NCI-H524 treated with DMSO at 0.1 percent for 48 hours (cell line): ENCODE measurements at places on chromosomes 2 and 18.
A peak's percentile ranks its signal among the peaks of the same experiment; 100 is the strongest.

DNA sequence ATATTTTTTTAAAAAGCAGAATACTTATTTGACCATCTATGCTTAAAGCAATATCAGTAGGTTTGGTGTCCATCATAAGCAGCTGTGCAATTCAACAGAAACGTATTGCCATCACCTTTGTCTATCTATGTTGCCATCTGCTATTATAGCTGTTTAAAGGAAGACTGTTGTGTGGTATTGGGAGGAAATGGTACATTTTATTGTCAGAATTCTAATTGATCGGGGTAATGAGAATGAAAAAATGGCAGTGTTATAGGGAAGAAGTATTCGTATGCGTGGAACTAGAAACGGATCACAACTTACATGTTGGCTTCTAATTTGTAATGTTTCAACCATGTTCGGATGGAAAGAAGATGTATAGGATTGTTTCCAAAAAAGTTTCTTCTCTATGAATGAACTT is 90.3 kb upstream of the RANBP2 start:
- DNase-seq, result no peak

DNA sequence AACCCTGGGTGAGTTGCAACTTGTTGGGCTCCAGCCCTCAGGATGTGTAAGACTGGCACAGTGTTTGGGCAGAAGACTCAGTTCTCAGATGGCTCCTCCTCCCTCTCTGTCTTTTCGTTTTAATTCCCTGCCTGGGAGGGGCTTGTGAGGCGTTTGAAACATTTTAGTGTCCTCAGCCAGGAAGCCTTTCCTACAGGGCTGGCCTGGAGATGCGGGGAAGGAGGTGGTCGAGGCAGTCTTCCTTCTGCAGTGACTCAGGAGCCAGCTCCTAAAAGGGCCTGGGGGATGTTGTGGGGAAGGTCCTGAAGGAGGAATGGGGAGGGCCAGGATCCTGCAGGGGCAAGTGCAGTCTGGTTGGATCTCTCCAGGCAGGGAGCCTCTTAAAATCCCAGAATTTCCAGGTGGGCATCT is 22.1 kb upstream of the IGFBP5 start:
- no peak for DNase-seq

GRCh38 chr2:159882130-159882745 is 84.2 kb upstream of the CD302 start:
- peak; percentile 52 for DNase-seq

- DNase-seq, result no peak
Measured at GRCh38 chr2:202950592-202950991, 38.5 kb downstream of the CARF start.

DNA sequence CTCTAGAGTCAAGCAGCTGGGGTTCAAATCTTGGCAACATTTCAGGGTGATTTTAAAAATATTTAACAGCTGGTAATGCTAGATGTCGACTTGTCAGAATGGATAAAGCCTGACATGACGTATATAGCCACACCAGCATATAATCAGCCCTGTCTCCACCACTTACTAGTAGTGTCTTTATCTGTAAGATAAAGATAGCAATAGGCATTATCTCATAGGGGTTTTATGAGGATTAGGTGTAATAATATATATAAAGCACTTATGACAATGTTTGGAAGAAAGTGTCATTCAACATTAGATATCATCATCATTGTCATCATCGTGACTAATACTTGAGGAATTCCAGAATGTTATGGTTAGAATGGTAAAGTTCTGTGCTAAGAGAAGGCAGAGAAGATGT is 369.0 kb upstream of the CWC22 start:
- no peak for DNase-seq

DNA sequence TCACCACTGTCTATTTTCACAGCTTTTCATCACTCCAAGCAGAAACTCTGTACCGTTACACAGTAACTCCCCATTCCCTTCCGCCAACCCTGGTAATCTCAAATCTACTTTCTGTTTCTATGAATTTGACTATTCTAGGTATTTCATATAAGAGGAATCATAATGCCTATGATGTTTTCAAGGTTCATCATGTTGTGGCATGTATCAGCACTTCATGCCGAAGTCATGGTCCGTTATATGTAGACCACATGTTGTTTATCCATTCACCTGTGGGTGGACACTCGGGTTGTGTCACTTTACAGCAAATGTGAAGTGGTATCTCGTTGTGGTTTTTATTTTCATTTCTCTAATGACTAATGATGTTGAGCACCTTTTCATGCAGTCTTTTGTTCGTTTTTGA is 21.6 kb downstream of the CPSF3 start:
- DNase-seq, result no peak

DNA sequence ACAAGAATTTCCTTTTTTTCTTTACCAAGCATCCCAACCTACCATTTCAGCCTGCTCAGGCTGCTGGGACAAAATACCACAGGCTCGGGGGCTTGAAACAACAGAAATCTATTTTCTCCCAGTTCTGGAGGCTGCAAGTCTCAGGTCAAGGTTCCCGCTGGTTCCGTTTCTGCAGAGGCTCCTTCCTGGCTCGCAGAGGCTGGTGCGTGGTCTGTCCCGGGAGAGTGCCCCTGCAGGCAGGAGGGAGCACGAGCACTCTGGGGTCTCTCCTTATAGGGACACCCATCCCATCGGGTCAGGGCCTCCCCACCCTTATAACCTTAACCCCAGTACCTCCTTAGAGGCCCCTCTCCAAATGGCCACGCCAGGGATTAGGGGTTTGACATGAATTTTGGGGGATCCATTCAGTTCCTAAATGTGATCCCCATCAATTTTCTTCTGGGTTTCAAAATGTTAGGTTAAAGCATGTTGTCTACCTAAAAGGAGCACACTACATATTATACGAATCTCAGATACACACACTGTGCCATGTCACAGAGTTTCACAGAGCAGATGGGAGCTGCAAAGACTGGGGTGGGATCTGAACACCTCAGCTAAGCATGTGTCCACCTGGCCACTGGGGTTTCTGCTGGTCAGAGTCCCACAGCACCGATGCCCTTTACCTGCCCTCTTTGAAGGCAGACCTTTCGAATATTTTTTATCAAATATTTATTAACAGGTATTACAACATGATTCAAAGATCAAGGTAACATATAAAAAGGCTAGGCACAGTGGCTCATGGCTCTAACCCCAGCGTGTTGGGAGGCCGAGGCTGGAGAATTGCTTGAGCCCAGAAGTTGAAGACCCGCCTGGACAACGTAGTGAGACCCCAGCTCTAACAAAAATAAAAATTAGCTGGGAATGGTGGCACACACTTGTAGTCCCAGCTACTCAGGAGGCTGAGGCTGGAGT is 17.6 kb upstream of the ADI1 start:
- DNase-seq, result no peak

GRCh38 chr2:144619760-144620159 is 99.8 kb upstream of the ZEB2 start:
- no peak for DNase-seq

GRCh38 chr2:164839914-164840457 is 1.6 kb downstream of the COBLL1 start:
- DNase-seq, result no peak

DNA sequence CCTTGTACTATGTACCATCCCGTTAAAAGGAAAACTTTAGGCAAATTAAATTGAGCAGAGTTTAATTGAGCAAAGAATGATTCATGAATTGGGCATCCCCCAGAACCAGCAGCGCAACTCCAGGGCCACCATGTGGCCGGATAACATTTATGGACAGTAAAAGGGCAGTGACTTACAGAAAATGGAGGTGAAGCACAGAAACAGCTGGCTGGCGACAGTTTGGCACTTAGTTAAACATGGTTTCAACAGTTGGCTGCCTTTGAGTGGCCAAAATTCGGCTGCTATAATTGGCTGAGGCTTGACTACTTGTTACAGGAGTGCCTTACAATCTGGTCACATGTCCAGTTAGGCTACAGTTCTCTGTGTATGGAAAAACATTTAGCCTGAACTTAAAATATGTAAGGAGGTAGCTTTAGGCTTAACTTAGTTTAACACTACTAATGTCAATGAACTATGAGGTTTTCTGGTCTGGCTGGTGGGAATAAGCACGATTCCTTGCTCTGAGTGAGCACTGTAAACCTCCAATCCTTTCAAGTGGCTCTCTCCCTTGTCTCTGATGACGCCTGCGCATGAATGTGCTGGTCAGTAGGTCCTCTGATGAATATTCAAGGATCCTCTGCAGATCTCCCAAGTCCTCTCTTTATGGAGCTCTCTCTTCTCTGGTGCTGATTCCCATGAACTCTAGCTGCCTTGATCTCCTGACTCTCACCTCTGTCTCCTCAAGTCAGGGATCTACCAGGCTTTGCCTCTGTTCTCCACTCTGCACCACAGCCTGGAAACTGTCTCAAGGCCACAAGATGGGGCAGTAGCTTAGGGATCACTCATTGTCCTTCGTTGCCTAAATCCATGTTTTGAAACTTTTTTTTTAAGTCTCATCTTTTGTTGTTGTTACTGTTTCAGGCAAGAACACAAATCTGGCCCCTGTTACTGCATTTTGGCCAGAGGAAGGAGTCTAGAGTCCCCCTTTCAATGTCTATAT is 24.4 kb upstream of the RAB31 start:
- peak; percentile 86 for DNase-seq

GRCh38 chr2:25597881-25598280 is 75.5 kb downstream of the DTNB start:
- no peak for DNase-seq

DNA sequence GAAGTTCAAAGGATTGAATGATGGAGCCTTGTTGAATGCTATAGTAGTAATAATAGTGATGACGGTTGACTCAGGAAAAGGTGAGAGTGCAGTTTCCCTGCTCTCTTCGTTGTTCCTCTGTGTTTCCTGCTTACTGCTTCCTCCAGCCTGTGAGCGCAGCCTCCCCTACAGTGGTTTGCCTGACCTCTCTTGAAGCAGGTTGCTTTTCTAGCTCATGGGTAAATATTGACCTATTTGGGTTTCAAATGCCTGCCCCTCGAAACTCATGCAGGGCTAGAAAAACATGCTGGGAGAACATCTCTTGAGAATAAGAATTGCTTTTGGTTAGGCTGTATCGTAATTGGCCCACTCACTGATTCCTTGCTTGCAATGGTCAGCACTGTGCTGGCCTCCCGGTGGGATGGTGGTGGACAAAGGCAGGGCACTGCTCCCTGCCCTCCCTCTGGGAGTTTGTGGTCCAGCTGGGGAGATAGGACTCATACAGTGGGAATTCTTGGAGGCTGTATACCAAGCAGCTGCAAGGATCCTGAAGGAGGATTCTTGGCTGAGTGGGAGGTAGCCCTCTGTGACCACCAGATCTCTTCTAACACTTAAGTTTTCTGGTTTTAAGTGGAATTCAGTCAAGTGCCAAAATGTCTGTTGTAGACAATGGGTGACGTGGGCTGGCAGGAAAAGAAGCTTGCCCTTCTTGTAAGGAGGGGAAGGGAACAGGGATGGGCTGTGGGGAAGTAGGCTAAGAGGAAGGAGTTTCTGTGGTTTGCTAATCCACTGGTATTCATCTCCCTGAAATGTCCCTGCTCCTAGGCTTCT is 5.4 kb upstream of the RNF181 start:
- DNase-seq, result no peak

- no peak for DNase-seq
Measured at GRCh38 chr2:46568212-46569009, 89.0 kb downstream of the TMEM247 start.

DNA sequence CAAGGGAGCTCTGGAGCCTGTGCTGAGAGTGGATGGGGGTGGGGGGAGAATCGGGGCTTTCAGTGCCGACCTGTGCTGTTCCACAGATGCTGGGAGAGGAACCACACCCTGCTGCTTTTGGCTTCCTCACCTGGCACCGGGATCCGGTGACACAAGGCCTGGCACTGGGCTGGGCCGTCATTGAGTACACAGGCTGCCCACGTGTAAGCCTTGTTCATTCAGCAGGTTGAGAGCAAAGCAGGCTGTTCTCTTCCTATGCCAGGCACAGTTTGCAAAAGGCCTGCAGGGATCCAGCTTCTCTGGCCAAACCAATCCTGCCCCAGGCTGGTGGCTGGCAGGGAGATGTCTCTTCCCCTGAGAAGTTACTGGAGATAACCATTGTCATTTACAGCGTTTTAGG is 17.1 kb downstream of the TRIB2 start:
- no peak for DNase-seq

DNA sequence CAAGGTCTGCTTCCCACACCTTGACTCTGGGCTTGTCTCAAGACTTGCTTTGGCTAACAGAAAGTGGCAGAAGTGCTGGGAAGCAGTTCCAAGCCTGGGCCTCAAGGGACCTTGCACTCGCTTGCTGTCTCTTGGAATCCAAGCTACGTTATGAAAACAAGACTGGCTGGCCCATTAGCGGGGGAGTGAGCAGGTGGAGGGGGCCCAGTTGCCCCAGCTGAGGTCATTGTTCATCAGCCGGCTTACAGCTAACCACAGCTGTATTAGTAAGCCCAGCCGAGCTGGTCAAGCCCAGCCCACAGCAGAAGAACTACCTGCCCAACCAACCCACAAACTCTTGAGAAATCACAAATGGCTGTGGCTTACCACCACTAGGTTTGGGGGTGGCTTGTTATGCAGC is 63.1 kb downstream of the MARCO start:
- DNase-seq, result no peak

DNA sequence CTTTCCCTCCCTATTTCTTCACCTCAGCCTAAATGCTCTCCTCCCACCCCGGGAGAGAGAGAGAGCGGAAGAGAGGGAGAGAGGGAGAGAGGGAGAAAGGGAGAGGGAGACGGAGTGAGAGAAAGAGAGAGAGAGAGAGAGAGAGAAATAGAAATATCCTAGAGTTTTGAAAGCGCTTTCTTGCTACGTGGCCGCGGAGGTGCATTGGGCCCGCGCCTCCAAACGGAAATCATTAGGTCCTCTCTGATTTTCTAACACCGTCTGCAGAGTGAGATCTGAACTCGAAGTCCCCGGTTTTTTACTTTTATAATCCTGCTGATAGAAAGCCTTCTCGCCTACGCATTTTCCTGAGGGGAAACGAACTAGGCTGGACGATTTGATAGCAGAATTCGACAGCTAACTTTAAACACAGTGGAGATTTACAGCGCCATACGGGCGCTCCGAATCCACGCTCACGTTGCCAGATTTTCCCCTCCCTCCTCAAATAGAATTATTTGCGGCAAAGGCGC is 903 bp upstream of the EVX2 start:
- DNase-seq, result no peak

DNA sequence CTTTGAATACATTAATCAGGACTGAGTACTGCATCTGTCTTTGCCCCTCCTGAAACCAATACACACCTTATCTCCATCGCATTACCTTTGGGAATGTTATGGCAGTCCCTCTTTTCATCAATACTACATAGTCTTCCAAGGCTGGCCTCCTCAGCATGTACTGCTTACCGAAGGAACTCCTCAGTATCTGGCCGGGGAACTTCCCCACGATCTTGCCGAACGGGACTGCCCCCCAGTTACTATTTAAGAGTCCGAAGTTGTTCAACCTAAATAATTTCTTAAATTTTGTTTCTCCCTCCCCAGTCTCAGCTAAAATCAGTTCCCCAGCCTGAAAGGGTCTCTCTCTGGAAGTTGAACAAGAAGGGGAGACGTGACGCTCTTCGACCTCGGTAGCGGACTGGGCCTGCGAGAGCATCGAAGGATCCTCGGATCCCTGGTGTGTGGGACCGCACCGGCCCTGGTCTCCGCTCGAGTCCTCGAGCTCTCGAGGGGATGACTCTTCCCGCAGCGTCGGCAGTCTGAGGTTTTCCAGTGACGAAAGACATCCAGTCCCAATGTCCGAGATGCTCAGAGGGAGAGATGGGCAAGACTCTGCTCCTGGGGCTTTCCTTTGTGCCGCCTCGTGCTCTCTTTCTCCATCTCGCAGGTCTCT is 489 bp downstream of the TRMT61B start:
- no peak for DNase-seq
